ENCODE measurements at places on chromosomes 1 and 21. TPM values are rescaled to one million over a fixed set of nuclear protein-coding genes. Genes with fewer than 3 reads are reported as not detected.

DNA sequence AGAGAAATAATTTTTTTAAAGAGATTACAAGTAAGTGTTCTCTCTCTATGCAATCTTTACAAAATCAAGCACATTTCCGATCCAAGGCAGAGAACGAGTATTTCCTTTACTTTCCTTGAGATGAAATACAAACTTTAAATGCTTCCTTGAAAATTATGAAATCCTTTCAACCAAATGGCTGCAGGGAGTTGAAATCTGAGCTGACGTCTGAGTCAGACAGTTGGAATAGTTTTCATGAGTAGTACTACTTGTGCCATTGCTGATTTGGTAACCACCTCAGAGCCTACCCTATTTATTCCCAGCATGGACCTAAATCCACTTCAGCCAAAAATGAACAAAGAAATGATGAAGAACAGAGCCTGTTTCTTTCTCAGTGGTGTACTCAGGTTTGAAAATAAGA, 183.6 kb downstream of the GIPC2 start:
- peak; percentile 95 for DNase-seq

- DNase-seq: no peak
Observed at GRCh38 chr1:82258887-82259286, 458.2 kb downstream of the ADGRL2 start.

GRCh38 chr1:172325531-172325930, 95.0 kb upstream of the C1orf105 start:
- peak; percentile 72 for DNase-seq

- DNase-seq: no peak
Observed at GRCh38 chr1:47755101-47755990, 241.8 kb downstream of the TRABD2B start.

DNA sequence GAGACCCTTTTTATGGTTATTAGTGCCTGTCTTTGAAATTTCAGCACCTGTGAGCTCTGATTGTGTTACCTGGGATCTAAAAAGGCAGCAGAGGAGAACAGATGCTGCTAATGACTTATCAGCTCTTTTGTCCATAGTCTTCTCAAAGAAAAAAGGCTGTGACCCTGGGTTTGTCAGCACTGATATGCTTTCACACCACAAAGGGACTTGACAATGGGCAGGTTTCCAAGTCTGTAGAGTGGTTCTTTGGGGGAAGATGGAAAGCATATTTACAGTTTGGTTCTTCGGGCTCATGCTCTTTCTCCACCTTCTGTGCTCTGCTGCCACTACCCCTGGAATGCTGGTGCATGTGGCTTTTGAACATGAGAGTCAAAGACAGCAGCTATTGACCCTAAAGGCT, 32.0 kb downstream of the DNAJC6 start:
- DNase-seq: no peak

The CD84 gene
- not detected for total RNA-seq

The VHLL gene
- not detected for total RNA-seq
